Tibial artery (tissue), 4 donors: ENCODE measurements at places on chromosomes 5 and 9.

GRCh38 chr5:171155621-171156020, 153.4 kb upstream of the TLX3 start:
- DNase-seq, result no peak

DNA sequence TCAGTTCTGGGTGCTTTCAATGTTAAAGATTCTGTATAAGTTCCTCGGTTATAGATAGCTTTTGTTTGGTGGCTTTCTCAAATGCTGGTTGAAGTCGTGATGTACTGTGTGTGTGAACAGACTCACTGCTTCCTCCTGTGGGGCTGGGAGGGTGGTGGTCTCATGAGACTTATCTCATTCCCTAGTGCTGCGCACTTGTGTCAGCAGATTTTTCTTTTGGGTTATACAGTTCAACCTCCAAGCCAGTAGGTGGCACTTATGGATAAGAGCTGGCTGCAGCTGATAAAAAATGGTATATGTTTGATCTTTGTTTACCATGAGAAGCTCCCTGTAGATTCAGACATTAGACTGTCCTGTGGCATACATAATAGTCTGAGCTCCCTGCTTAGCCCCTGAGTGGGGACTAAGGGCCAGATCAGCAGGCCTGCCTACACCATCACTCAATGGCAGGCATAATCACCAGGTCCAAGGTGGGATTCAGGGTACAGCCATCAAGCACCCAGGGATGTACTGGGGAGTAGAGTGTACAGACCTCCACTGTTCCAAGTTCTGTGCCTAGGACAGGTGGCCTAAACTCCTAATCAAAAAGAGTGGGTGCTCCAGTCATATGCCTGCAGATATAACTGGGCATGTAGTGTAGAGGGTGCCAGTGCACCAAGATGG, 174.2 kb downstream of the OXCT1 start:
- DNase-seq, result no peak

DNA sequence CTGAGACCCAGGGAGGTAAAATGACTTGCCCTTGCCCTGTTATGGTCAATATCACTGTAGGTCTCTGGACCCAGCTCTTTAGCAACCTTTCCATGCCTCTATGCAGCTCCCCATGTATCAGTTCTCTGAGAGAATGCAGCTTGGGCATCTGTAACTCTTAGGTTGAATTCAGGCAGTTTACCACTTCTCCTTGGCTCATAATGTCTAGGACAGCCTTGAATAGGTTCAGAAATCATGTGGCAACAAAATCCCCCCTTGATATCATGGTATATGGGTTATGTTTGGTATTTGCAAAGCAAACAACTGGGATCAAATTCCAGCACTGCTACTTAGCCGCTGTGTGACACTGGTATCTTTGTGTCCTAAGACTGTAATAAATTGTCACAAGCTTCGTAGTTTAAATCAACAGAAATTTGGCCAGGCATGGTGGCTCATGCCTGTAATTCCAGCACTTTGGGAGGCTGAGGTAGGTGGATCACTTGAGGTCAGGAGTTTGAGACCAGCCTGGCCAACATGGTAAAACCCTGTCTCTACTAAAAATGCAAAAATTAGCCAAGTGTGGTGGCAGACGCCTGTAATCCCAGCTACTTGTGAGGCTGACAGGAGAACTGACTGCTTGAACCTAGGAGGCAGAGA, 10.7 kb upstream of the SUB1 start:
- DNase-seq, result no peak

DNA sequence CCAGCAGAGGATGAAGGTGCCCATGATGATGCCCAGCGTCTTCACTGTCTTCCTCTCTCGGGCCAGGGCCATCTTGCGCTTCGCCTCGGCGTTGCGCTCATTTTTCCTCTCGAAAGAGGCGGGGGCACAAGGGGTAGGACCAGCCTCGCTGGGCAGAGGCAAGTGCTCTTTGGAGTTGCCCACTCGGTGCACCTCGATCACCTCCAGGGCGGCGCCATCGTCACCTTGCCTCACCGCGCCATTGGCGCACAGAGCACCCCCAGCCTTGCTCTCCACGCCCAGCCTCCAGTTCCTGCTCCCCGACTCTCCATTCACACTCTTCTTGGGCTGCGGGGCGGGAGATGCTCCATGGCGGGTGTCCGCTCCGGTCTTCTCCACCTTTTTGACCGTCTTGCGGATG, 1.6 kb downstream of the HTR1A start:
- DNase-seq, result no peak
